ENCODE measurements at places on chromosomes 2 and 18. TPM values are rescaled to one million over a fixed set of nuclear protein-coding genes. Genes with fewer than 3 reads are reported as not detected.
A peak's percentile ranks its signal among the peaks of the same experiment; 100 is the strongest.

CD207 gene
- not detected for total RNA-seq

NYAP2 gene
- not detected for total RNA-seq

GPR35 gene
- 1.1 TPM for total RNA-seq

PROKR1 gene
- total RNA-seq = not detected

SULT1C2 gene
- total RNA-seq = 0.86 TPM

ADI1 gene
- 102 TPM for total RNA-seq

CHAC2 gene
- total RNA-seq = 3.3 TPM

SGO2 gene
- 2.2 TPM for total RNA-seq

GREB1 gene
- total RNA-seq = 7.2 TPM

ITGB6 gene
- 0.86 TPM for total RNA-seq

TEX44 gene
- not detected for total RNA-seq

TUBB8B gene
- total RNA-seq = not detected

GRCh38 chr2:219997341-219997851 is 370.0 kb downstream of the SLC4A3 start:
- DNase-seq = peak; percentile 72

- DNase-seq = no peak
Measured at GRCh38 chr2:188449971-188450370, 158.3 kb downstream of the GULP1 start.

GRCh38 chr18:31828613-31829012 is 67.9 kb upstream of the SLC25A52 start:
- DNase-seq = no peak

GRCh38 chr2:10222-10875 is 36.0 kb downstream of the FAM110C start:
- DNase-seq = no peak

DNA sequence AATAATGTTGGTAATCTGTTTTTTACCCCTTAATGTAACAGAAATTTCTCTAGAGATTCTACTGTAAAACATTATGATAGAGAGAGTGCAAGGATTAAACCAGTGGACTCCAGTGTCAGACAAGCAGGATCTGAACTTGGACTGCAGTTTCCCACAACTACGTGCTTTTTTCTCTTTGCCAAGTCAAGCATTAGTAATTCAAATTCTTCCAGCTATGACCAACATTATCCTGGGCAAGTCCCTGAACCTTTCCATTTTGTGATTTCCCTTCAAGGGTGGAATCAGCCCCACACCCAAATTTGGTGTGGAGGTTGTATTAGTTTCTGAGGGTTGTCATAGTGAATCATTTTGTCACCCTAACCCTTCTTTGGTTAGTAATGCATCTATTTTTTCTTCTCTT is 482.0 kb downstream of the ZNF516 start:
- no peak for DNase-seq

DNA sequence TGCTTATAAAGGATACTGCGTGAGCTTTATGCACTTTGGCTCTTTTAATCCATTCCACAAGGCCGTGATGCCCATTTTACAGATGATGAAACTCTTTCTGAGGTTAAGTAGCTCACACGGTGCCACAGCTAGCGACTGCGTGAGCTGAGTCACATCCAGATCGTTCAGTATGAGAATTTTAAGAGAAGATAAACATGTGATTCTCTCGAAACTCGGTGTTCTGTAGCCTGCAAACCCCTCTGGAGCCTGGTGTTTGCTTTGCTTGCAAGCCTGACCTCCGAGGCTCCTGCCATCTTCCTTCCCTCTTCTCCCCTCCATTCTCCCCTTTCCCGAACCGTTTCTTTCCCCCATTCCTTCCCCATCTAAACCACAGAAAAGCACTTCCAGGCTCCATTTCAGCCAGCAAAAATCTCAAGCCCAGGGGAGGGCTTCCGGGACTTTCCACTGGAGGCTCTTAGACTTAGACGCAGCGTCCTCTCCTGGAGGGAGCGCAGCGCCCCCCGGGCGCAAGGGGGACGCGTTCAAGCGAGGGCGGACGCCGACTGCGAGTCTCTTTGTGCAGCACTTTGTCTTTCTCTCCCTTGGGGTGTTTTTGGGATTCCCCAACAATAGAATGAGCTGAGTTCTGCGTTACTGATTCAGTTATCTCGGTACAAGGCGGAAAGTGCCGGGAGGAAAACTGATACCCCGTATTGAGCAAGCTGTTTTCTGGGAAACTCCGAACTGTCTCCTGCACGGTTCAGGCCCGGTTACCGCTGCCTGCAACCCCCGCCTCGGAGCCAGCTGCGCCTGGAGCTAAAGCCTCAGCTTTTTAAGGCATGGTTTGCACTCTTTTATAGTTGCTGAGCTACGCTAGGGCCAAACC is 38.0 kb downstream of the CYP1B1 start:
- DNase-seq = peak; percentile 54

DNA sequence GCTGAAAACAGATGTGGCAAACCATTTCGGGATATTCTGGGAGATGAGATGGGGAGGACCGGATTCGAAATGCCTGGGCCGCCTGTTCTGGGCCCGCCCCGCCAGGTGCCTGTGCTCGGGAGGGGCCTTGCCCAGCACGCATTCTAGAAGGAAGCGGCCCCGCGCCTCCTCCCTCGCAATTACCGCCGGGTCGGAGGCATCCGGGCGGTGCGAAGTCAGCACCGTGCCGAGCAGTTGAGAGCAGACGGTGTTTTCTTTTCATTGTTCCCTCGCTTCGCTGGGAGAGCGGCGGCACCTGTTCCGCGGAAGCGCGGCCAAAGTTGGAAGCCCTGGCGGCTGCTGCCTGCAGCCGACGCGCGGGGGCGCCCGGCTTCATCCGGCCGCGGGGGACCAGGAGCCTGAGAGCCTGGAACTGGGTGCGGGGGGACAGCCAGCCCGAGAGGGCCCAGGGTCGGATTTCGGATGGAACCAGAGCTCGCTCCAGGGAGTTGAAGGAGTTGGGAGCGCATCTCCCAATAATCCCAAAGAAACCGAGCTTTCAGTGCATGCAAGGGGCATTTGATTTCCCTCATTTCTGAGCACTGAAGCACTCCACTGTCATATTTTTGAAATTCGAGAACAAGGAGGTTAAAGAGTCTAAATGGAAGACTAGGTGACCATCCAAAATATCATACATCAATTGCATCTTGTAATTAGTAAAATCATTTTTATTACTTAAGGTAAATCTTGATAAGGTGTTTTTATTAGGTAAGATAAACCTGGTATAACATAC is 241.8 kb upstream of the RAB12 start:
- DNase-seq = peak; percentile 38

DNA sequence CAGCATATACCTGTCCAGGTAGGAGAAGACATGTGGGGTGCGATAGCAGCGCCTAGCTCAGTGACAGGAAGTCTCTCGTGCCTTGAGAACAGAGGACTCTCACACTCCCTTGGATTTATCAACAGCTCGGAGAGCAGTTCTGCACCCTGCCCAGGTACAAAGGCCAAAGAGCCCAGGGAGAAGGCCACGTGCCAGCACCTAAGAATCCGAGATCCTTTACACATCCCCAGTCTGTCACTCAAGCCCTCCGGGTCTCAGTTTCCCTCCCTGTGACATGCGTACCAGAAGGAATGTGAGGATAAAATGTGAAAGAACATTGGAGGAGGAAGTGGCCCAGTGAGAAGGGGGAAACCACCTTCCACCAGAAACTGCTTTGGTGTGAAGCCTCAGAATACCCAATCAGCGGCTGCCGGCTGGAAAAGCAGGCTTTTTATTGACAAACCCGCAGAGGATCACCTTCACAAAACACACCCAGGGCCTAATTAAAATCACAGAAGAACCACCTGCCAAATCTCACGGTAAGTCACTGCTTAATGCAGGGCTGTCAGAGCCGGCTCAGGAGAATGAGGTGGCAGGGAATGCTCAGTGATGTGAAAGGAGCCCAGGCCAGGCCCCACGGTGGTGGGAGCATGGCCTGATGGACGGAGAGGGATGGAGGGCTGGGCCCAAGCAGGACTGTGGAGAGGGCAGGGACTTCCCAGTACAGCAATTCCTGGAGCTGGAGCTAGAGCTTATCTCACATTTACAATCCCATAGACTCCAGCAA is 66.3 kb downstream of the MYO5B start:
- no peak for DNase-seq

DNA sequence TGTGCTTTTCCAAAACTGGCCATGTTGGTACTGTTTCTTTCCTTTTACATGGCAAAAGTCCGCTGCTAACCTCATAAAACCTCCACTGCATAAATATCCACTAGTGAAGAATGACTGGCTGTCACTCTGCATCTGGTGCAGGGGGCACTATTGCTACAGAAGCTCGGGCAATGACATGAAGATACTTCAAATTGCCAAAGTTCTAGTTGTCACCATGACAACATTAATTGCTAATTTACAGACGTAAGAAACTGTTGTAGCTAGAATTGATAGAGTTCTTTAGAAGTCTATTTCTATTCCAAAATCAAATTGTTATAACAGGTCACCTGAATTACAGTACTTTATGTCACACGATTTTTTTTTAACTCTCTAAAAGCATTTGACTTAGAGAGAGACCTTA is 845 bp downstream of the CFAP210 start:
- DNase-seq = no peak

DNA sequence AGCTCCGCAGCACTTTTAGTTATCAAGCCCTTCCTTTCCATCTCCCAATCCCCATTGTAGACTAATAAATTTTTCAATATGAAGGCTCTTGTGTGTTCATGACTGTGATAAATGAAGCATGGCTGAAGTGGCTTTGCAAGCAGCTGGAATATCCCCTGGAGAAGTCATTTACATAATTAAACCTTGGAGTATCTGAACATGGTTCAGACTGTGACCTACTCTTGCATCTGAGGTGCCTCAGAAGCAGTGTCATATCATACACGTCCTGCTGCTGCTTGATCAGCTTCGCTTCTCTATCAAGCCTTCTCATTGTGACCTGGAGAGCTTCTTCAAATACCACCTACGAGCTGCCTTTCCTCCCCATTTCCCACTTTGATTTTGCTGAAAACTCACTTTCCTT is 48.4 kb upstream of the ZNF397 start:
- DNase-seq = no peak

- no peak for DNase-seq
Measured at GRCh38 chr2:157320409-157320808, 5.2 kb downstream of the ERMN start.

DNA sequence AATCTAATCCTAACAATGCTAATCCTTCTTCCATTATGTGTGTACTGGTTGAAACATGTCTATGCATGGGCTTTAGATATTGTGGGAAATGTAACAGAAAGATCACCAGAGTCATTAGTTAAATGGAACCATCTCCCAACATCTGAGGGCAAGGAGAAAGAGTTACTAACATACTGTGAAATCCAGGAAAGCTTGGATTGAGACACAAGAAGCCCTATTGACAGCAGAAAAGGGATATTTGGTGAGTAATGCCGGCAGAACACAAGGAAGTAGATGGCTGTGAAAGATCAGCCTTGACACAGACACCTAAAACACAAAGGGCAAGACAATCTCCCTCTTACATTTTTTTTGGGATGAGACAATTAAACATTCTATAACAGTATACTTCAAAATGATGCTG is 28.5 kb upstream of the LAMA1 start:
- DNase-seq = no peak

- no peak for DNase-seq
Measured at GRCh38 chr2:17578466-17578928, 38.0 kb downstream of the VSNL1 start.

GRCh38 chr2:185663811-185664210 is 74.8 kb upstream of the FSIP2 start:
- no peak for DNase-seq

GRCh38 chr2:173059971-173060461 is 15.6 kb upstream of the MAP3K20 start:
- DNase-seq = no peak

GRCh38 chr2:188285049-188285448 is 6.6 kb upstream of the GULP1 start:
- DNase-seq = no peak

GRCh38 chr2:43300781-43301583 is 74.6 kb upstream of the ZFP36L2 start:
- no peak for DNase-seq

DNA sequence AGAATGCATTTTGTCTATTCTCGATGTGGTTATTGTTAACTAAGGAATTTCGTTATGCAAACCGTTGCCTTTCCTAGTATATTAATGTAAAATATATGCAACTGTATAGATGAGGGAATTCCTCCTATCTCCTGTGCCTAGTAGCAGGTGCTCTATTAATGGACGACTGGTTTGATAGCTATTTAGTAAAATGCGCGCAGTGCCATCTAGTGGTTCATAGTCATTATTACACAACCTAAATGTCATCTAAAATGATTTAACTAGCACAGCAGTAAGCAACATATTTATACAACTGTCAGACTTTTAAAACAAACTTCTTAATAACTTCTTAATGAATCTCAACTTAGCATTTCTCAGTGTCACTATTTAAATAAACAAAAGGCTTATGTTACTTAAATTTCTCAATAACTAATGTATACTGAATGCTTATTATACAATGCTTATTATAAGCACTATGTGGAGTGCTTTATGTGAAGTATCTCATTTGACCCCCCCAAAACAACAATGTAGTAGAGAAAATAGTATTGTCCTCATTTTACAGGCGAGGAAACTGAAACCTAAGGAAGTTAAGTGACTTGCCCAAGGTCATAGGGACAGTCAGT is 77.9 kb downstream of the DTNA start:
- no peak for DNase-seq

GRCh38 chr2:209821806-209822205 is 50.2 kb downstream of the UNC80 start:
- DNase-seq = no peak

- DNase-seq = no peak
Measured at GRCh38 chr2:135130751-135131150, 78.7 kb downstream of the RAB3GAP1 start.

DNA sequence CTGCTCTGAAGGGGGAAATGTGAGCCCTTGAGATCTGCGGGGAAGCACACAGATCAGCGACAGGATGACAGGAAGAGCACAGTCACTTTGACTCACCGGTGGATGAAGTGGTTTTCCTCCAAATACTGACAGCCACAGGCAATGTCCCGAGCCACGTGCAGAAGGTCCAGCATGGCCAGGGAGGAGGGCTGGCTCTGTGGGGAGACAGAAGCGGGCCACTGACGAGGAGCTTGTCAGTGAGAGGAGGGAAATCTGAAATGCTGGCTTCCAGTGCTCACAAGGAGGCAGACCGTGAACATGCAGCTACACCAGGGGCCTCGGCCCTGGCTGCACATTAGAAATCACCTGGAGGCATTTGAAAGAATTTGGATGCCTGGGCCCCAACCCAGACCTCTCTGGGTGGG is 98.7 kb downstream of the CLIP4 start:
- no peak for DNase-seq

DNA sequence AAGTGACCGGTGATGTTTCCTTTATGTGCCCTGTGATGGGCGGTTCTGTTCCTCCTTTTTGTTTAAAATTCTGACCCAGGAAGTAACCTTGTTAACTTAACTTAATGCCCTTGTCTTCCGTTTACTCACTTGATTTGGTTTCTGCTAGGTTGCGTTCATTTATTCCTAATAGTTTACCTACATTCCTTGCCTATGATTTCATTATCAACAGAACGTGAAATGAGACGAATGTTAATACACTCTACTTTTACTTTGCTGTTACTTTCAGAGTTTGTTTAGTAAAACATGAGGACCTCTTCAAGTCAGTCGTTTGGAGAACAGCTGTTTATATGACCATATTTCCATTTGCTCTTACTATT is 638 bp downstream of the CEP192 start:
- no peak for DNase-seq

GRCh38 chr18:50315100-50315871 is 27.8 kb upstream of the CXXC1 start:
- DNase-seq = no peak

Data from left cardiac atrium (tissue), 4 donors.